ENCODE measurements at places on chromosomes 1 and 21.

DNA sequence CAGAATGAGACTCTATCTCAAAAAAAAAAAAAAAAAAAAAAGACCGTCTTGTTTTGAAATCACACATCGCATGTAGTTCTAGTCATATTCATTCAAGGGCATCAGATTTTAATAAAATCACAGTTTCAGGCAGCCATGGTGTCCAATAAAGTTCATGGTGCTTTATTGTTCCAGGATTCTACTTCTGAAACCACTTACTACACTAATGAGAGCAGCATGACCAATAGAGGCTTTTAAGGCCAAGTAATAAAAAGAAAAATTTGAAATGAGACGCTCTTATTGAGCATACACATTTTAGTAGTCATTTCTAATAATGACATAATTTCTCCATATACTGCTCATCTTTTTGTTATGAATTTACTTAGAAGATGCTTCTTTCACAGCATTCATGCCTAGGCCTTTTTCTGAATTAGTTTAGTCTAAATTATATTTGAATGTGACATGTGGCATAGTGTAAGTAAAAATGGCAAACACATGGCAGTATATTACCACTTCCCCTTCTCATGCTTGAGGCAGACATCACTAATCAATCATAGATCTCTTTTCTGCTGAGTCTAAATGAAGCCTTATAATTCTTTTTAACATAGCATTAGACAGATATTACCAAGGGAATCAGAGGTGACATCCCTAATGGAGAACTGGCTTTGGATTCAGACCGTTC lies 18.5 kb downstream of the NTMT2 start:
- no peak for DNase-seq

DNA sequence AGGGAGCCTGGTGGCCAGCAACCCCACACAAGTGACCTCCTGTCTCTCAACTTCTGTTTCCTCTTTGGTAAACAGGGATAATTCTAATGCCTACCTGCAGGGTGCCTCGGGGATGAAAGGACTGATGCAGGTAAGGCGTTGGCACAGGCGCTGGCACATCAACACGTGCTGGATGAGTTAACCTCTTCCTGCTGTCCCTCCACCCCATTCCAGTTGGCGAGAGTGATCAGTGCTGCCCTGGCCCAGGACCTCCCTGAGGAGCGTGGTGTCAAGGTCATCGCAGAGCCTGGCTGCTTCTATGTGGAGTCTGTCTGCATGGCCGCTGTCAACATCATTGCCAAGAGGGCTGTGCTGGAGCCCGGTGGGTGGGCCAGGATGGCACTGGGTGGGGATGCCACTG lies 69.1 kb upstream of the TINAGL1 start:
- no peak for DNase-seq

DNA sequence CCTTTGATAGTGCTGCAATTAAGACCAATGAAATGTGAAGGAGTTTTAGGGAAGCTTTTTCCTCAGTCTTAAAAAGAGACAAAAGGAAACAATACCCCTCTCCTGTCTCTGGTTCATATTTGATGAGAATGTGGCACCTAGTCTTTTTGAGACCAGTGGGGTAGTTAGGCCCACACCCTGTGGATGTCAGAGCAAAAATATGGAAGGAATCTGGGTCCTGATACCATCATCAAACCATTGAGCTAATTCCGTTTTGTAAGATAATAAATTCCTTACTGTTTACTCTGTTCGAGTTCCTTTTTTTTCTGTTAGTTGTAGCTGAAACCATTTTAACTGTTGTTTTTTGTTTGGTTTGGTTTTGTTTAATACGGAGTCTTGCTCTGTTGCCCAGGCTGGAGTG lies 33.3 kb downstream of the PTPRC start:
- DNase-seq, result no peak

- DNase-seq, result no peak
Observed at GRCh38 chr1:40582116-40582515, 50.7 kb downstream of the ZNF684 start.

DNA sequence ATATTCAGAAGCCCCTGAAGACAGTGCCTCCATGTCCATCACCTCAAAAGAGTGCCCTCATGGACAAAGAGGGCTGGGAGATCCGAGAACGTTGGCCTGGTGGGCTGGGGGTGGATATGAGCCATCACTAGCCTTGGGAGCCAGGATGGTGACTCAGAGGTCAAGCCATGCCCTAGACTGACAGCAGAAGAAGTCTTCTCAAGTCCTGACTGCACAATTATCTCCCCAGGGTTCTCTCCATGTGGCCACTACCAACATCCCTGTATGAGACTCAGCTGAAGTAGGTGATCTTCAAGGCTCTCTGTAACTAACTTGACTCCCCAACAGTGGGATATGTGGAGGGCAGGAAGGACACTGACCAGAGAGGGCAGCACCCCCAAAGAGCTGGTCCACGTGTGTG lies 7.1 kb upstream of the USF1 start:
- DNase-seq, result no peak

DNA sequence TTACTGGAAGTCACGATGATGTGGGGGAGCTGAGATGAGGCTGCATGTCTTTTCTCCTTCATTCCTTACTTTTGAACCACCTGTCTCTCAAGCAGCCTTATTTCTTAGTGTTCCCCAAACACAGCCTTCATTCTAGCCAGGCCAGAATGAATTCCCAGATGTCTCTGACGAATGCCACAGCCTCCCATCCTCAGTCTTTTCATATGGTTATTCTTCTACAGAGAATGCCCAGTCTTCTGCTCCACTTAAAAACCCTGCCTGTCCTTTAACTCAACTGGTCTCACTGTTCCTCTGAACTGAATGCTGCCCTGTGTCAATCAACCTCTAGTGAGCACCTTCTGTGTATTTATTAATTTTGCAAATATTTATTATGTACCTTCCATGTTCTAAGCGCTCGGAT lies 156.2 kb downstream of the PLA2G4A start:
- DNase-seq, result no peak

- no peak for DNase-seq
Observed at GRCh38 chr1:76095802-76096201, 21.3 kb downstream of the ST6GALNAC3 start.

DNA sequence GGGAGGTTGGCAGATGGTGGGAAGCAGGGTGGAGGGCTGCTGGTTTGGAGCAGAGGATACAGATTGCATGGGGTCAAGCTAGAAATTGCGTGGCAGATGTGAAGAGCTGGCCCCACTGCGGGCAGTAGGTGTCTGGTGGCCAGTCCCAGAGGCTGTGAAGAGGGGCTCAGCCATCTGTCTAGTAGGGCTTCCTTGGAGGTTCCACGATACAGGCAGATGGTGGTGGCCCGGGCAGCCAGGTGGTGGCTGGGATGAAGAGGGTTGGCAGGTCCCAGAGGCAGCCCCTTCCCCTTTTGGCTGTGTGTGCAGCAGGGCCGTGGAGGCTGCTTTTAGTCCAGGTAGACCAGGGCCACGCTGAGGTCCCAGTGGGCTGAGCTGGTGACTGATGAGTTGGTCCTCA lies 16.6 kb downstream of the PSEN2 start:
- DNase-seq, result no peak

Measured in cerebellar cortex (tissue), 1 donor.